Umbilical cord (tissue), 2 donors: ENCODE measurements at places on chromosomes 2 and 18.

GRCh38 chr2:176076796-176077195 is 7.0 kb downstream of the EVX2 start:
- no peak for DNase-seq

GRCh38 chr2:50042771-50043170 is 888.5 kb upstream of the FSHR start:
- no peak for DNase-seq

- peak; percentile 12 for DNase-seq
These were observed 1.2 kb upstream of the MZT2A start for GRCh38 chr2:131493199-131493968.

DNA sequence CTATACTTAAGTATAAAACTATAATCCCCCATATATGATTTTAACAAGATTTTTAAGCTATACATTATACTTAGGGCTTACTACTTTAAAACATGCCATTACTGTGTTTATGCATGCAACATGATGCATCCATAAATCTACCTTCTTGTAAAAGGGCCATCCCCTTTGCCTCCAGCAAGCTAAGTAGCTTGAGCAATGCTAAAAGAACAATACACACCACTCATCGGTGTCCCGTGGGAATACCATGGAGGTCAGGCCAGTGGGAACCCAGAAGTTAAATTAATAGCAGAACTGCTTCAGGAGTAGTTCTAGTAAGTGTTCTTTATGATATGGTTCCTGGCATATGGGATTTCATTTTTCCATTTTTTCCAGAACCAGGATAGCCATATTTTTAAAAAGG is 37.8 kb downstream of the SH3RF3 start:
- no peak for DNase-seq

- DNase-seq = peak; percentile 11
These were observed 411.0 kb upstream of the GYPC start for GRCh38 chr2:126244937-126245336.

- DNase-seq = no peak
These were observed 519.2 kb upstream of the SPHKAP start for GRCh38 chr2:228700638-228701037.

GRCh38 chr18:40956213-40956612 is 998.8 kb upstream of the PIK3C3 start:
- no peak for DNase-seq

- DNase-seq = no peak
These were observed 33.7 kb downstream of the PDCL3 start for GRCh38 chr2:100596465-100596864.

- DNase-seq = peak; percentile 43
These were observed 107.3 kb downstream of the CPS1 start for GRCh38 chr2:210663631-210664089.

- peak; percentile 14 for DNase-seq
These were observed 37.6 kb upstream of the MSTN start for GRCh38 chr2:190099890-190100697.

GRCh38 chr2:110674620-110675555 is 3.0 kb downstream of the BUB1 start:
- DNase-seq = peak; percentile 75

DNA sequence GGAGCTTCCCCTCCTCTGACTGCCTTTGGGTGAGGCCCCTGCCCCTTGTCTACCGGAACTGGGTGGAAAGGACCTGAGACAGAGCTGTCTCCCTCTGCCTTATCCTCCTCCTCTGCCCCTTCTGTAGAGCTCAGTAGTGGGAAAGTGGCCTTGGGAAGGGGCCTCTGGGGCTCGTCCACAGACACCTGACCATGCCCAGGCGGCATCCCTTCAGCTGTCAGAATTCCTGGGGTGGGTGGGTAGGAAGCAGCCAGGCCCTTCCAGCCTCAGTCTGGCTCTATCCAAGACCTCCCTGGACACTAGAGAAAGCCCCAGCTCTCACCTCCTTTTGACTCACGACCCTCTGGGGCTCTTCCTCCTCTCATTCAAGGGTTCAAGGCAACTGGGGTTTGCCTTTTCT is 35.6 kb downstream of the B3GNT2 start:
- no peak for DNase-seq

- DNase-seq = no peak
These were observed 82.4 kb downstream of the RBMS1 start for GRCh38 chr2:160411167-160411566.

GRCh38 chr18:61554946-61555361 is 221.7 kb downstream of the CDH20 start:
- no peak for DNase-seq

GRCh38 chr2:112239862-112240261 is 15.0 kb downstream of the ZC3H8 start:
- no peak for DNase-seq

DNA sequence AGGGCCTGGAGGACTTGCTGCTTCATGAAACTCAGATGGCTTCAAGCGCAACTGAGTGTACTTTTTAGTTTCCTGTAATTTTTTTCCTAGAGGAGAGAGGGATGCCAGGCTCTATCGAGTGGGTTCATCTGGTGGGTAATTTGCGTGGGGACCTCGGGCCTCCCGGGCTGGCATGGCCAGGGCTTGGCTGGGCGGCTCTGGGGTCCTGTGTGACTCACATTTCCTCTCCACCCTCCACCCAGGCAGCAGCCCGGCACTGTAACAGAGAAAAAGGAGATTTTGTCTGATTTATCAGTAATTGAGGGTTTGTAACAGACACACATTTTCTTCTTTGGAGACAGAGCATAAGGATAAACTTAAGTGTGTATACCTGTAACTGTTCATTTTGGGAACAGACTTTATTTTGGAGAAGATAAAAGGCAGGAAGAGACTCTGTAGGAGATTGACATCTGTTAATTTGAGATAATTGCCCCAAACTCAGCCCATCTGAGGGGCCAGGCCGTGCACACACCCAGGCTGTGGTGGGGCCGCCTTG is 64.3 kb downstream of the NFATC1 start:
- DNase-seq = peak; percentile 34

- DNase-seq = no peak
These were observed 111.9 kb downstream of the EPC2 start for GRCh38 chr2:148756292-148756975.

DNA sequence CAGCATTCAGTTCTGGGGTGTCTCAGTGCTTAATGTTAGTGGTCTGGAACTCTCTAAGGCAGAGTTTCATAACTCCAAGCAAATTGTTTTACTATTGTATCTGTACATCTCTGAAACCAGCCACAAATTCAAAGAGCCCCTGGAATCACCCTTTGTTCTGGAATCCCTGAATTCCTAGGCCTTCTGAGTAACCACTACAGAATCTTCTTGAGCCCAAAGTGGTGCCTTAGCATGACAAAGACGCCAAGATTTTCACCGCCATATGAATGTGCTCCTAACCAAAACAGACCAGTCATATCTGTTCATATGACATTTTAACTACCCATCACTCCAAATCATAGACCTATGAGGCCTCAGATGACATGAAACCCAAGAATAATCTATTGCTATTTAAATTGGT is 668.1 kb downstream of the EPHA4 start:
- no peak for DNase-seq

DNA sequence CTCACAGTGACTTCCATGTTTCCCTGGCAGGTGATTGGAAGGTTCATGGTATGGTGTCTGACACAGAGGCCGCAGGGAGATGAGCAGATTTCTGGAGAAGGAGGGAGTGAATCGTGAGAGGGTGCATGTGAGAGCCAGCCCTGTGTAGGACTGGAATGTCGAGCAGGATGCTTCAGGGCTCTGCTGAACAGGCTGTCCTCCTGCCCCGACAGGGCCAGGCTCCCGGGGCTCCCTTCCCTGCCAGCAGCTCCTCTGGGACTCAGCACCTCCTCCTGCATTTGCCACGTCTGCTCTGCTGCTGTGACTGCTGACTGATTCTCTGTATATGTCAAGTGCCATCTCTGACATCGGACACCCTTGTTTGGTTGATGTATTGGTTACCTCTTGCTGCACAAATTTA is 38.5 kb upstream of the INHBB start:
- DNase-seq = no peak

- peak; percentile 38 for DNase-seq
These were observed 137.6 kb downstream of the TNS1 start for GRCh38 chr2:217864963-217865772.

DNA sequence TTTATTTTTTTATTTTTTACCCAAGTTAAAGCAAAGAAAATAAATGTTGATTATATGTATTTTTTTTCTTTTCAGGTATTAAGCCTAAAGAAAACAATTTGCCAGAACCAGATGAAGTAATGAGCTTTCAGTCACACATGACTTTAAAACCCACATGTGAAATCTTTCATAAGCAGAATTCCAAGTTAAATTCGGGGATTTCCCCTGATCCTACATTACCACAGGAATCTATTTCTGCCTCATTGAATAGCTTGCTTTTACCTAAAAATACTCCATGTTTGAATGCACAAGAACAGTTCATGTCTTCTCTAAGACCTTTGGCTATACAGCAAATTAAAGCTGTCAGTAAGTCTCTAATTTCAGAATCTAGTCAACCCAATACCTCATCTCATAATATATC is 26.6 kb downstream of the GEN1 start:
- no peak for DNase-seq

GRCh38 chr2:112767693-112768330 is 3.4 kb upstream of the CKAP2L start:
- DNase-seq = no peak

- DNase-seq = no peak
These were observed 1279.7 kb upstream of the ZEB2 start for GRCh38 chr2:145799595-145800108.

DNA sequence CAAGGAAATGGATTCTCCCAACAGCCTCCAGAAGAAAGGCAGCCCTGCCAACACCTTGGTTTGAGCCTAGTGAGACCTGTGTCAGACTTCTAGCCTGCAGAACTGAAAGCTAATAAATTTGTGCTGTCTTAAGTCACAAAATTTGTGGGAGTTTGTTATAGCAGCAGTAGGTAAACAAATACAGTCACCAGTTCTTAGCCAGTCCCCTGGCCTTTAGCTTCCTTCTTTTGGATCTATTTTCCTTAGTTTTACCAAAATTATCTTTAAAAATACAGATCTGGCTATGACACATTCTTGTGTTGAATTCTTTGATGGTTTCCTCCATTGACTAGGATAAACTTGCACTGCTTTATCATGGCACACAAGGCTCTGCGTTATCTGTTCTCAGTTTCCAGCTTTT is 697.9 kb upstream of the FANCL start:
- DNase-seq = no peak

GRCh38 chr2:108194409-108195132 is 45.2 kb upstream of the SULT1C3 start:
- peak; percentile 20 for DNase-seq

DNA sequence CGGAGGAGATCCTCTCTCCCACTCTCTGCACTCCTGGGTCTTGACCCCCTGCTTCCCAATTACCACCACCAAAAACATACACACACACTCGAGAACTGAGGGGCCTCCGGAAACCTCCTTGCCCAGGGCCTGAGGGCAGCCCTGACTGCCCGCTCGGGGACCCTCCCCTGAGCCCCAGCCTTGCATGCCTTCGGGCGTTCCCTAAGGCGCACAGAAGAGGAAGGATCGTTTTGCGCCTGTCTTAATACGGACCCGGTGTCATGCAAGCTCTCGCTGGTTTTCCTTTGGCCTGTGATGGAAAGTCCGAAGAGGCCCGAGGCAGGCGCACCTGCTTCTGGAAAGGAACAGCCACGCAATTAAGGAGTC is 19.8 kb downstream of the POU3F3 start:
- DNase-seq = no peak

DNA sequence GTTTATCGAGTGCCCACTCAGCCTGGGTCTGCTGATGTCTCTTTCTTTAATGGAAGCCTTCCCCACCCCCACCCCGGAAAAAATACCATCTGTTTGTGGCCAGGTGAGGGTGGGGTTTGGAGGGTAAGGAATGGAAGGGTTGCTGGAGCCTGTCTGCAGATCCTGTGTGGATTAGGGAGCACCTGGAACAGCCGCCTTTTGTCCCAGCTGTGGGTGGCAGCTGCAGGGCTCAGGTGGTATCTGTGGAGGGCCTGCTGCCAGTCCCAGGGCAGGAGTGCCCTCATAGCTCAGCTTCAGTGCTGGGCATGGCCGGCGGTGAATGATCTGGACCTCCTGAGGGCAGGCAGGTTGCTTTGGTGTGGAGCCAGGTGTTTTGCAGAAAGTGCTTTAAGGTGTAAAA is 45.3 kb downstream of the IMPA2 start:
- no peak for DNase-seq

DNA sequence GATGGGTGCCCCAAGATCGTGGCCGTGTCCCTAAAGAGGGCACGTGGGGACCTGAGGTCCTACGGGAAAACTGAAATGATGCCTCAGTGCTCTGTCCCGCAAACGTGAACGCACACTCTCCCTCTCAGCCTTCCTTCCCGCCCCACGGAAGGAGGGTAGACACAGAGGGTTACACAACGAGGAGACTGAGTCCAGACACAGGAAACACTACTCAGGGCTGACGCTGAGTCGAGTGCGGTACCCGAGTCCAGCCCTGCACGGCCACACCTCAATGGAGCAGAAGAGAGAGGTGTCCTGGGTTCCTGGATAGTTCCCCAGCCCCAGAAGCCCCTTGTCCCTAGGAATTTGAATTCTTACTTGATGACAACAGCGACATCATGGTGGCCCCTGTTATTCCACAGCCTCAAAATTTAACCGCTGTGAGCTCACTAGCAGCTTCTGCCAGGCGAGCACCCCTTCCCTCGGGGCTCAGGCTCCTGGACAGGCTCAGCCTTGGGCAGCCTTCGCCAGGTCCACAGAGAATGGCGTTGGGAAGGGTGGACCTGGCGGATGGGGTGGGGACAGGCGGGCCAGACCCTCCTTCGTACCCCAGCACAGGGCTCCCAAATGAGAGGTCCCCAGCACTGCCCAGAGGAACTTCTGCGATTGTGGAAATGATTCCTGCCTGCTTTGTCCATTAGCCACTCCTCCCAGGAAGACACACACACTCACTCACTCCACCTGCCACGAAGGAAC is 980 bp upstream of the RNPEPL1 start:
- DNase-seq = no peak

DNA sequence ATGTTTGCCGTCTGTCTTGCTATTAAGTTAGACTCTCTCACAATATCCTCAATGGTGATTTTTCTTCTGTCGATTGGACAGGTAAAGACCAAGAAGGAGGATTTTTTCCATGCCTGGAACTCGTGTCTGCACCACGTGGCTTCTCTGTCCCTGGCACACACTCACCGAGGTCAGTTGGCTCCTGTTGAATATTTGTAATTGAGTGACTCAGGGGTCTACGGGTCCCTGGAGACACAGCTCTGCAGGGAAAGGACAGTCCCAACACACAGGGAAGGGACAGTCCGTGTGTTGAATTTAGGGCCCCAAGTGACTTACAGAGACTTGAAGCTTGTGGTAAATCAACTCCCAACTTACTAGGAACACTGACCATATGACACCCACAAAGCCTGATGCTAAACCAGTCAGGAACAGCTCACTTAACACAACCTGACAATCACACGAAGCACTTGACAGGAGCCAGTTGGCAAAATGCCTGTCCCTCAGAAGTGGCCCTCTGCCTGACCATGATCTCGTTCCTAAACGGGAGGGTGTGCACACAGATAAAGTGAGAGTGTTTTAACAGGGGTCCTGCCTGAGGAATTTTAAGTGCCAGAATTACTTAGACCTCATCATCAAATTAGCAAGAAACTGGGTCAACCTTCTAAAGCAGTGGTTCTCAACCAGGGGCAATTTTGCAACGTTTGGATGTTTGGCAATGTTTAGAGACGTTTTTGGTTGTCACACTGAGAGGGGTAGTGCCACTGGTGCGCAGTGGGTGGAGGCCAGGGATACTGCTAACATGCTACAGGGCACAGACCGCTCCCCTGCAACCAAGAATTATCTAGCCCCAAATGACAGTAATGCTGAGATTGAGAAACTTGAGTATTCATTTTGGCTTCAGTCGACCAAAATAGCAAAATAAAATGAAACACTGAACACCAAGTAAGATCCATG is 88.9 kb upstream of the BCL2L11 start:
- no peak for DNase-seq
